ENCODE measurements at places on chromosomes 16 and 17.

GRCh38 chr17:10739386-10739785 lies 9.6 kb upstream of the TMEM220 start:
- ATAC-seq: no peak

- no peak for ATAC-seq
Observed at GRCh38 chr16:84258266-84258665, 18.5 kb upstream of the KCNG4 start.

DNA sequence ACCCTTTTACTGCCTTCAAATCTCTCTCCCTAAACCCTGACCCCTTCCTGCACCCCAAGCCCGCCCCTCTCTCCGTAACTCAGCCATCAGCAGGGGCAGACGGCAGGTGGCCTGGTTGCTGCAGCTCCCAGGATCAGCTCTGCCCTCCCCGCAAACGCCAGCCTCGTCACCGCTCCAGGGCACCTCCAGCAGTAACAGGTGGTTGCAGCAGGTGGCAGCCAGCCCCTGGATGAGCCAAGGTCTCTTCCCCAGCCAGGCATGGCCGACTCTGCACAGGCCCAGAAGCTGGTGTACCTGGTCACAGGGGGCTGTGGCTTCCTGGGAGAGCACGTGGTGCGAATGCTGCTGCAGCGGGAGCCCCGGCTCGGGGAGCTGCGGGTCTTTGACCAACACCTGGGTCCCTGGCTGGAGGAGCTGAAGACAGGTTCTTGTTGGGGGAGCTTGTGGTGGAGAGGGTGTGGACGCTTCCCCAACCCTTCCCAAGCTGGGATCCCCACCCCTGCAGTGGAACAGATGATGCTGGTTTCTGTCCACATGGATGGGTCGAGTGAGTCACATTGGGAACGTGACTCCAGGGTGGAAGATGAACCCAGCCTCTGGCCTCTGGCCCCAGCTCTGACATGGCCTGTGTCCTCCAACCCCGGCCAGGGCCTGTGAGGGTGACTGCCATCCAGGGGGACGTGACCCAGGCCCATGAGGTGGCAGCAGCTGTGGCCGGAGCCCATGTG lies 558 bp downstream of the HSD3B7 start:
- peak; percentile 33 for ATAC-seq

DNA sequence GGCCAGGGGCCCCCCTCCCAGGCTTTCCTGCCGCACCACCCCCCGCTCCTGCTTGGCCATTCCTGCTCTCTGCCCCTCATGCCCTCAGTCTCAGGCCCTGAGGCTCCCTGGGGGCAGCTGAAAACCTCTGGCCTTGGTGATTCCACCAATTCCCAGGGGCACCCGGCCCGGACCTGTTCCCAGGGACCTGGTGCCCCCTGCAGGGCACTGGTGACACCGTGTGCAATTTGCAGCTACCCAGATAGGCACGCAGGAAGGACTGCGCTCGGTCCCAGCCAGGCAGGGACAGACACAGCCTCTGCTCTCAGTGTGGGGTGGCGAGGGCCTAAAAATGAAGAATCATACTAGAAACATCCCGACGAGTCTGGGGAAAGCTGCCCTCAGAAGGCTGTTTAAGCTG lies 13.4 kb downstream of the WFDC1 start:
- peak; percentile 92 for ATAC-seq

GRCh38 chr17:62714016-62714777 lies 86.7 kb downstream of the MRC2 start:
- no peak for ATAC-seq

- no peak for ATAC-seq
Observed at GRCh38 chr17:78146881-78147280, 696 bp downstream of the C17orf99 start.

GRCh38 chr16:73813527-73813926 lies 483.1 kb upstream of the PSMD7 start:
- no peak for ATAC-seq

- no peak for ATAC-seq
Observed at GRCh38 chr16:57022445-57022844, 33.1 kb downstream of the NLRC5 start.

DNA sequence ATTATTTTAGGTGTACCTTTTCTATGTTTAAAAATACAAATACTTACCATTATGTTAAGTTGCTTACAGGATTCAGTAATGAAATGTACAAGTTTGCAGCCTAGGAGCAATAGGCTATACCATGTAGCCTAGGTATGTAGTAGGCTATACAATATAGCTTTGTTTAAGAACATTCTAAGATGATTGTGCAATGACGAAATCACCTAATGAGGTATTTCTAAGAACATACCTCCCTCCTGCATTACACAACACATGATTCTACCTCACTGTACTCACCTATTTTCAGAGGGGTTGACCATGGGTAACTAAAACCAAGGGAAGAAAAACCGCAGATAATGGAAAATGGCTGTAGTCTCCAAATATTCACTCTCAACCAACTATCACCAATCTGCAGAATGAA lies 35.3 kb upstream of the TBC1D3K start:
- ATAC-seq: no peak

DNA sequence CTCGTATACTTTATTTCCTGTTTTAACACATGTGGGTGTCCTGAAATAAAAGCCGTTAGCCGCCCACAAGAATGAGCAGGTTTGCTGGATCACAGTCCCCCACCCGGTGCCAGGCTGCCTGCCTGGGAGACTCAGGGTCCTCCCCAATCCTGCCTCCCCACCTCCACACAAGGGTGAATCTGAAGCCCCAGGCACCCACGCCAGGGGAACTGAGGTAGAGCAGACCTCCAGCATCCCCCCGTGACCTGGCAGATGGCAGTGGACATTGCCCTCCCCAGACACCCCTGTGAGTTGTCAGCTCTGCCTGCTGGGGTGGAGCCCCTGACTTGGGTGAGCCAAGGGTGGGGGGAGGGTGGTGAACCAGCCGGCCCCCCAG lies 114.8 kb downstream of the METRNL start:
- no peak for ATAC-seq

- no peak for ATAC-seq
Observed at GRCh38 chr17:78411241-78411857, 32.9 kb downstream of the PGS1 start.

DNA sequence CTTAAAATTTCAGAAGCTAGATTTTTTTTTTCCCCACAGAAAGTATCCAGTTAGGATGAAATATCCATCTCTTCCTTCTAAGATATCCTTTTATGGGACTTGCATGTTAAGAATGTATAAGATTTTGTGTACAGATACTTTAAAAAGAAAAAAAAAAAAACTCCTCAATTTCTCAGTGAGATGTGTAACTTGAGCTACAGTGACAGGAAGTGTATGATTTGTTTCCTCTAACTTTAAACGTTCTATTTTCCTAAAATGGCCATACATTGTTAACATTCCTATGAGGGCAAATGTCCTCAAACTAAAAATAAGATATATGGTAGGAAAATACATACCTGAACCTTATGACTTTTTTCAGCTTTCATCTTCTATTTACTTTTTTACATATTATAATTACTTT lies 8.9 kb downstream of the FBXO47 start:
- ATAC-seq: no peak

GRCh38 chr16:58651965-58652348 lies 22.3 kb upstream of the CNOT1 start:
- no peak for ATAC-seq

DNA sequence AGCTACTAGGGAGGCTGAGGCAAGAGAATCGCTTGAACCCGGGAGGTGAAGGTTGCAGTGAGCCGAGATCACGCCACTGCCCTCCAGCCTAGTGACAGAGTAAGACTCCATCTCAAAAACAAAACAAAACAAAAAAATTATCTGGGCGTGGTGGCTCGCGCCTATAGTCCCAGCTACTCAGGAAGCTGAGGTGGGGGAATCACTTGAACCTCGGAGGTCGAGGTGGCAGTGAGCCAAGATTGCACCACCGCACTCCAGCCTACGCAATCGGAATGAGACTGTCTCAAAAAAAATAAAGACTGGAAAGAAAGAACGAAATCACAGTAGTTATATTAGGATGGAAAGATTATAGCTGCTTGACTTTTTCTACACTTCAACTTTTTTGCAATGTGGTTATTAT lies 18.9 kb downstream of the COG1 start:
- ATAC-seq: no peak

- no peak for ATAC-seq
Observed at GRCh38 chr17:10622617-10623485, 34.3 kb downstream of the MYH3 start.

GRCh38 chr17:29215717-29216116 lies 30.9 kb upstream of the CRYBA1 start:
- no peak for ATAC-seq

DNA sequence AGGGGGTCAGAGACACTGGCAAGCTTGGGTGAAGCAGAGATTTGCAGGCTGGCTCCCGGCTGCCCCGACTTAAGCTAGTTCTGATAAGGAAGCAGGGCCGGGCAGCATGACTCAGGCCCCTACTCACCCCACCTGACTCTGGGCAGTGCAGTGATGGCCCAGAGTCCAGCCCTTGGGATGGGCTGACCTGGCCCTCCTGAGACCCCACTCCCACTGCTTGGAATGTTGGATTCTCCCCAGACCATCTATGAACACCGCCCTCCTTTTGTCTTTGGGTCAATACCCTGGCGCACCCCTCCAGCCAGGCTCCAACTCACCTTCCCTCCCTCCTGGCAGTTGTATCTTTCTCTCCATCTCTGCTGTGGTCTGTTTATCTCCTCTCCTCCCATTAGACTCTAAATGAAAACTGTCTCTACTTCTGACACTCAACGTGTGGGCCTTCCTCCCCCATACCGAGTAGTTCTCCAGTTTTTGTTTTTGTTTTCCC lies 21.0 kb downstream of the LGALS3BP start:
- ATAC-seq: no peak

DNA sequence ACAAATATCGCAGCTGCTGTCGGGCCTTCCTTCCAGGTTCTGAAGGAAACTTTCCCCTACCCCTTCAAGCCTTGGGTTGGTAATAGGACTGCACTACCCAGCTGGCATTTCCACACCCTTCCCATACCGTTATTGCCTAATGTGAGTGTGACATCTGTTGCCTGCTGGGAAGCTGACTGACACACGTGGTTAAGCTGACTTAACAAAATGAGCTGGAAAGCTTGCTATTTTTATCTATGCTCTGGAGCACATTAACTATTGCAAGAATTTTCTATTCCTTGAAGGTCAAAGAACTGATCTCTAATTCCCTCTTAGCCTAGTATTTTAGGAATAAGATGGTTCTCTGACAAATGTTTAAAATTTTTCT lies 79.5 kb downstream of the PMP22 start:
- peak; percentile 100 for ATAC-seq

DNA sequence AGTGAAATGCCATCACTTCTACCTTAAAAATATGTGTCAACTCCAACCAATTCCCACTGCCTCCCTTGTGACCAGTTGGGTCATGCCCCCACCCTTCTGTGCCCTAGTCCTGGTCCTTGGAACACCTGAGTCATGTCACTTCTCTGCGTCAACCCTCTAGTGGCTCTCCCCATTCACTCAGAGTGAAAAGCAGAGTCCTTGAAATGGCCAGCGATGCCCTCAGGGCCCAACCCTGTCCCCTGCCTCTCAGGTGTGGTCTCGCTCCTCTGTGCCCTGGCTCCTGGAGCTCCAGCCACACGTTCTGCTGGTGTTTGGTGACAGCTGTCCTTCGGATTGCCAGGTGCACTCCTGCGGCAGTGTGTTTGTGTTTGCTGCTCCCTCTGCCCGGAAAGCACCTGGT lies 89.2 kb downstream of the SPECC1 start:
- ATAC-seq: no peak

DNA sequence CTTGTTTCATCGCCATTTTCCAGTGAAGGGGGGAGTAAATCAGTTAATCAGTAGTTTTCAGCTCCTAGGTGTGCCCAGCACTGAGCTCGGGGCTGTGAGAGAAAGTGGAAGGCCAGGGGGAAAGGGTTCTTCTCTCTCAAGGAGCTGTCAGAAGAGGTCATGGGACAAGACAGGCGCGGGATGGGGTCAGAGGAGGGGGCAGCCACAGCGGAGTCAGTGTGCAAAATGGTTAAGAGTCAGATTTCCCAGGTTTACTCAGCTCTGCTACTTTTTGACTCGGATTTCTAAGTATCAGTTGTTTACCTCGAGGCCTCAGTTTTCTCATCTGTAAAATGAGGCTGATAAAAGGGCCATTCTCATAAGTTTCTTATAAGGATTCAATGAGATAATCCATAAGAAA lies 4.3 kb upstream of the XYLT1 start:
- no peak for ATAC-seq

DNA sequence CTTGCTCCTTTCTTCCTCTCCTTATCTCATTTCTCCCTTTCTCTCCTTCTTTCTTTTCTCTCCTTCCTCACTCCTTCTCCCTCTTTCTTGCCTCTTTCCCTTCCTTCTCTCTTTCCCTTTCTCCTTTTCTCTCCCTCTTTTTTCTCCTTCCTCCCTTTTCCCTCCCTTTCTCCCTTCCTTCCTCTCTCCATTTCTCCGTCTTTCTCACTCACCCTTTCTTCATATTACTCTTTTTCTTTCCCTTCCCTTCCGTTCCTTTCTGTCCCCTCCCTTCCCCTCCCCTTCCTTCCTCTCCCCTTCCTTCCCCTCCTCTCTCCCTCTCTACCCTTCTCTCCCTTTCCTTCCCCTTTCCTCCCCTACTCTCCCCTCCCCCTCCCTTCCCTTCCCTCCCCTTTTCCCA lies 240.8 kb downstream of the HS3ST3B1 start:
- ATAC-seq: no peak

- ATAC-seq: no peak
Observed at GRCh38 chr16:64217789-64218535, 903.9 kb downstream of the CDH11 start.

DNA sequence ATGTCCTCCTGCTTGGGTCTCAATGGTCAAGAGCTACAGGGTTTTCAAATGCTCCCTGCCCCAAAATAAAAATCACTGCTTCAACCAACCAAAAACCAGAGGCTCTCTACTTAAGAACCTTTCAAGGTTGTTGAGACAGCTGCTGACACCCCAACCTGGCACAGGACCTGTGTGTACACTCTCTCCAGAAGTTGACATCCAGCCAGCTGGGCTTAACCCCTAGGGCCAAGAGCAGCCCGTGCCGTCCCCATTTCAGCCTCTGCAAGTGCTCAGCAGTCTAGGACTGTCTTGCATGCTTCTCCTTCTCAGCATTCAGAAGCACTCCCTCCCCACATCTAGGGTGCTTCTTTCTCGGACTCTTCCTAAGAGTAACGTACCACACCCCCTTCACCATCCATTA lies 59.0 kb upstream of the TRAP1 start:
- no peak for ATAC-seq

GRCh38 chr17:72813481-72813880 lies 279.0 kb downstream of the SLC39A11 start:
- no peak for ATAC-seq

GRCh38 chr17:8153957-8154607 lies 1.9 kb upstream of the PER1 start:
- peak; percentile 23 for ATAC-seq

GRCh38 chr17:14442798-14443528 lies 142.1 kb downstream of the HS3ST3B1 start:
- ATAC-seq: no peak

DNA sequence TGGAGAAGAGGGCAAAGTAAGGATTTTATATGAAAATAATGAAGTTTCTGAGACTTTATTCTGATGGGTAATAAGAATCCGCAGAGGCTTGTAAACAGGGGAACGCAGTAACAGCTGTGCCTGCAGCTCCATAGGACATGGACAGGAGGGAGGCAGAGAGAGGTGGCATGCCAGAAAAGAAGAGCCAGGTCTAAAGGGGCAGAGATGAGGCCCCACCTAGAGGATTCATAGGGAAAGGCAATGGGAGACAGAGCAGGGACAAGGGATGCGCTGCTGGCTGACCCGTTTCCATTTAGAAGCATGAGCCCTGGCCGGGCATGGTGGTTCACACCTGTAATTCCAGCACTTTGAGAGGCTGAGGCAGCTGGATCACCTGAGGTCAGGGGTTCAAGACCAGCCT lies 340.3 kb upstream of the CDH5 start:
- ATAC-seq: peak; percentile 14

Data from motor neuron (in vitro differentiated cells).